Activated CD4-positive, alpha-beta T cell treated with anti-CD3 and anti-CD28 coated beads, Interleukin-2, amount 10 ng/mL, durations not matched to agents 7 days and 5 days (primary cell): ENCODE measurements at places on chromosomes 3 and 15. TPM values are rescaled to one million over a fixed set of nuclear protein-coding genes. Genes with fewer than 3 reads are reported as not detected.

GRCh38 chr15:89138999-89139612 is 50.9 kb downstream of the ABHD2 start:
- H3K36me3 ChIP-seq, result peaks cover 28% of the 10 kb centered on the region
- H3K4me3 ChIP-seq, result no peak overlapping the region
- peaks cover 45% of the 10 kb centered on the region for H3K4me1 ChIP-seq
- H3K27me3 ChIP-seq, result no peaks in the 10 kb centered on the region
- no peak overlapping the region for H3K27ac ChIP-seq

- H3K4me1 ChIP-seq, result no peaks in the 10 kb centered on the region
- no peak for DNase-seq
- no peak overlapping the region for H3K4me3 ChIP-seq
- H3K36me3 ChIP-seq, result peaks cover 1% of the 10 kb centered on the region
- no peak overlapping the region for H3K27ac ChIP-seq
These were observed 584 bp upstream of the XCR1 start for GRCh38 chr3:46027736-46028397.

DNA sequence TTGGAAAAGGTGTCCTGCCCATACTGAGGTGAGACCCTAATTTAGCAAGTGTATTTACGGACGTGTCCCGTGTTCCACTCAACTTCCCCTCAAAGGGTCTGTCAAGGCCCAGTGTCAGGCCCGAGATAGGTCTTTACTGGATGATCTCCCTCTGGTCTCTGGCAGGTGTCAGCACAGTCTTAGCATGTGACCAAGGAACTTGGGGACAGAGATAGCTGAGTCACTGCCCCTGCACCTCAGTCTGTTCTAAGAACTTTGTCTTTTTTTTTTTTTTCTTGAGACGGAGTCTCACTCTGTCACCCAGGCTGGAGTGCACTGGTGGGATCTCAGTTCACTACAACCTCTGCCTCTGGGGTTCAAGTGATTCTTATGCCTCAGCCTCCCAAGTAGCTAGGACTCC is 32.1 kb upstream of the ALPK3 start:
- H3K27ac ChIP-seq, result no peak overlapping the region
- H3K4me1 ChIP-seq, result peaks cover 36% of the 10 kb centered on the region
- no peak overlapping the region for H3K4me3 ChIP-seq
- no peak for DNase-seq
- H3K36me3 ChIP-seq, result peaks cover 57% of the 10 kb centered on the region

DNA sequence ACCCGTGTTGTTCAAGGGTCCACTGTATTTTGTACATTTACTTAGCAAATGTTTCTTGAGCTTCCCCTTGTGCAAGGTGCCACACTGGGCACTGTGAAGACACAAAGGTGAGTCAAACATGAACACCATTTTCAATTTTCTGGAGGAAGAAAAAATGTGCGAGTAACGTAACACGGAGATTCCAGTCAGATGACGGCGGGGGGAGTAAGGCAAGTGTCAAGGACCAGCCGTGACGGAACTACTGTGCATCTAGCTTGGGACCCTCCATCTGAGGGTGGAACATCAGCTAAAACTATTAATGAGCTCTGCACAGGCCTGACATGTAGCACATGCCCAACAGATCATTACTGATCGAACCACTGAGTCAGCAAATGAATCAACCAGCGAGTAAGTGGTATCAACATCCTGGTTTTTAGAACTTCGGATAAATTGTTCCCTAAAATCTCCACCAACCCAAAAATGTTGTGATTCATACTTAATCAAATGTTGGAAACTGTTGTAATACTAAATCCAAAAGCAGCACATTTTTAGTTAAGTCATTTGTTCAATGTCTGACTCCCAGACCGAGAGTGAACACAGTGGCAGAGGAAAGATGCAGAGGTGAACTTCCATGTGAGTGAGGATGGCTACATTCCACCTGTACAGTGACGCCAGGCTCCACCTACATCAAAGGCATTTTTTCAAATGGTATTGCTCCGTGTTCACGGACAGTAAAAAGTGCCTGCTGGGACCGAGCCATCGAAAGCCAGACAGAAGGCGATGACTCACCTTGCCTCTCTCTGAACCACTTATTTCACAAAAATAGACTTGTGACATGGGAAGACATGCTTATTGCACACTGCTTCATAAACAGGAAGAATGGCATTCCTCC is 172.2 kb downstream of the ATP10A start:
- H3K27ac ChIP-seq, result no peak overlapping the region
- no peaks in the 10 kb centered on the region for H3K4me1 ChIP-seq
- peaks cover 58% of the 10 kb centered on the region for H3K36me3 ChIP-seq
- no peak for DNase-seq

GRCh38 chr15:61030451-61030850 is 198.7 kb downstream of the RORA start:
- H3K27ac ChIP-seq, result no peak overlapping the region
- DNase-seq, result no peak
- H3K36me3 ChIP-seq, result no peaks in the 10 kb centered on the region
- no peaks in the 10 kb centered on the region for H3K4me1 ChIP-seq
- H3K27me3 ChIP-seq, result peaks cover 9% of the 10 kb centered on the region
- no peak overlapping the region for H3K4me3 ChIP-seq

GRCh38 chr15:77487469-77487842 is 66.8 kb downstream of the HMG20A start:
- H3K4me3 ChIP-seq, result no peak overlapping the region
- H3K27me3 ChIP-seq, result no peaks in the 10 kb centered on the region
- peaks cover 17% of the 10 kb centered on the region for H3K4me1 ChIP-seq
- no peak overlapping the region for H3K27ac ChIP-seq
- peaks cover 33% of the 10 kb centered on the region for H3K36me3 ChIP-seq

GRCh38 chr3:18284716-18285115 is 140.4 kb downstream of the SATB1 start:
- DNase-seq, result no peak
- no peak overlapping the region for H3K27ac ChIP-seq
- no peaks in the 10 kb centered on the region for H3K4me1 ChIP-seq
- H3K4me3 ChIP-seq, result no peak overlapping the region

GRCh38 chr3:13146643-13147143 is 73.5 kb upstream of the IQSEC1 start:
- no peak overlapping the region for H3K27ac ChIP-seq
- H3K36me3 ChIP-seq, result peaks cover 4% of the 10 kb centered on the region
- no peak overlapping the region for H3K4me3 ChIP-seq
- H3K4me1 ChIP-seq, result peaks cover 12% of the 10 kb centered on the region

DNA sequence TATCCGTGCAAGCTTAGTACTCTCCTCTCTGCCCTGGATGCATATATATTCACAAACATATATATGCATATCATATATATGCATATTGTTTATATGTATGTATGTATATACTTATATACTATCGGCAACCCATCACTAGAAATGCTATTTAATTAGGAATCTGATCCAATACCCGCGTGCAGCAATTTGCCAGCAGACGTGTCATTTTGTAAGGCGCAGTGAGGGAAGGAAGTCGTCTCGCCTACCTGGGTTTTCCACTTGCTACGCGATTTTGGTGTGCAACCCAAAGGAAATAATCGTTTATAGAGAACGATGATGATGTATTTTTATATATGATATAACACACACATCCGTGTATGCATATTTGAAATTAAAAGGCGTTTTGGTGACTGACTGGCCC is 5.6 kb upstream of the FEZF2 start:
- no peaks in the 10 kb centered on the region for H3K4me1 ChIP-seq
- peaks cover 74% of the 10 kb centered on the region for H3K27me3 ChIP-seq
- DNase-seq, result no peak
- no peaks in the 10 kb centered on the region for H3K36me3 ChIP-seq

- H3K36me3 ChIP-seq, result peaks cover 10% of the 10 kb centered on the region
- H3K27me3 ChIP-seq, result no peaks in the 10 kb centered on the region
- H3K4me1 ChIP-seq, result peaks cover 2% of the 10 kb centered on the region
These were observed 41.5 kb downstream of the CP start for GRCh38 chr3:149180057-149180573.

GRCh38 chr15:39896846-39897245 is 23.2 kb downstream of the GPR176 start:
- no peak overlapping the region for H3K4me3 ChIP-seq
- H3K27me3 ChIP-seq, result peaks cover 27% of the 10 kb centered on the region
- no peak overlapping the region for H3K27ac ChIP-seq
- H3K36me3 ChIP-seq, result no peaks in the 10 kb centered on the region
- H3K4me1 ChIP-seq, result no peaks in the 10 kb centered on the region
- DNase-seq, result no peak

DNA sequence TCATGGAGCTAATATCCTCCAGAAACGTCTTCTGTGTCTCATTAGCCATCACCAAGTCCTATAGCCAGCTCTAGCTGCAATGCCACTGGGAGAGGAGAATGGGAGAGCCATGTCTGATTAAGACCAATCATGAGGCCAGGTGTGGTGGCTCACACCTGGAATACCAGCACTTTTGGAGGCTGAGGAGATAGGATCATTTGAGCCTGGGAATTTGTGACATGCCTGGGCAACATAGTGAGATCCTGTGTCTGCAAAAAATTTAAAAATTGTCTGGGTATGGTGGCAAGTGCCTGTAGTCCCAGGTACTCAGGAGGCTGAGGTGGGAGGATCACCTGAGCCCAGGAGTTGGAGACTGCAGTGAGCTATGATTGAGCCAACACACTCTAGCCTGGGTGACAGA is 13.1 kb downstream of the MGLL start:
- H3K36me3 ChIP-seq, result no peaks in the 10 kb centered on the region
- H3K27ac ChIP-seq, result no peak overlapping the region
- H3K4me1 ChIP-seq, result peaks cover 5% of the 10 kb centered on the region
- DNase-seq, result no peak
- H3K27me3 ChIP-seq, result peaks cover 8% of the 10 kb centered on the region

- H3K4me1 ChIP-seq, result peaks cover 26% of the 10 kb centered on the region
- no peak overlapping the region for H3K27ac ChIP-seq
- peaks cover 9% of the 10 kb centered on the region for H3K36me3 ChIP-seq
These were observed 3.9 kb downstream of the POC1A start for GRCh38 chr3:52150357-52150756.

DNA sequence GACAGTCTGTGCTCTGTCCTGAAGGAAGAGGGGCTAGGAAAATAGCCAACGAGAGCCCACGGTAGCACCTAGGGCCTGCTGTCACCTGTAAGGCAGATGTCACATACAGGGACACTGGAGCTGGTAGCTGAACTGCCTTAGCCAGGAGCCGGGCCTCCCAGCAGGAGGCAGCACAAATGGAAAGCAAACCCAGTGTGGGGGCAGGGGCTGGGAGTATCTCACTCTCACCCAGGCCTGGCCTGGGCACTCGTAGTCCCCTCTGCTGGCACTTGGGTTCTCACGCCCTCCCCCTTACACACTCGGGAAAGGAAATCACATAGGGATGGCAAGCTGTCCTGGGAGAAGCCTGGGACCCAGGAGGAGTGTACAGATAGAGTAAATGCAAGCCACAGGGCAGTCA is 173.1 kb upstream of the CHRNA7 start:
- no peak overlapping the region for H3K4me3 ChIP-seq
- no peaks in the 10 kb centered on the region for H3K36me3 ChIP-seq
- no peak for DNase-seq
- H3K27ac ChIP-seq, result no peak overlapping the region
- peaks cover 10% of the 10 kb centered on the region for H3K27me3 ChIP-seq

GRCh38 chr15:29888646-29889045 is 66.4 kb upstream of the TJP1 start:
- no peak for DNase-seq
- H3K36me3 ChIP-seq, result no peaks in the 10 kb centered on the region
- no peaks in the 10 kb centered on the region for H3K4me1 ChIP-seq
- no peak overlapping the region for H3K27ac ChIP-seq

DNA sequence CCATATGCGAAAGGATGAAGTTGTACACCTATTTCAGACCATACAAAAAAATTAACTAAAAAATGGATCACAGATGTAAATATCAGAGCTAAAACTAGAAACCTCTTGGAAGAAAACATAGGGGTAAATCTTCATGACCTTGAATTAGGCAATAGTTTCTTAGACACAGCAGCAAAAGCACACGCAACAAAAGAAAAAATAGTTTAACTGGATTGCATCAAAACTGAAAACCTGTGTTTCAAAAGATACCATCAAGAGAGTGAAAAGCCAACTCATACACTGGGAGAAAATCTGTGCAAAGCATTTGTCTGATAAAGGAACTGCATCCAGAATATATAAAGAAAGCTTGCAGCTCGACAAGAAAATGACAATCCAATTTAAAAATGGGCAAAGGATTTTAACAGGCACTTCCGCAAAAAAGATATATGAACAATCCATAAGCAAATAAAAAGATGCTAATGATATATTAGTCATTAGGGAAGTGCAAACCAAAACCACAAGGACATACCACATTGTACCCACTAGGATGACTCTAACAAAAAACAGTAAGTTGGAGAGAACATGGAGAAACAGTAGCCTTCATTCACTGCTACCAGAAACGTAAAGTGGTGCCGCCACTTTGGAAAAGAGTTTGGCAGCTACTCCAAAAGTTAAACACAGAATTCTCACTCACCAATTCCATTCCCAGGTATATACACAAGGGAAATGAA is 263.1 kb downstream of the ADAMTS17 start:
- no peaks in the 10 kb centered on the region for H3K4me1 ChIP-seq
- H3K36me3 ChIP-seq, result no peaks in the 10 kb centered on the region
- H3K27ac ChIP-seq, result no peak overlapping the region
- DNase-seq, result no peak

GRCh38 chr3:71080517-71081083 is 502.9 kb downstream of the FOXP1 start:
- no peaks in the 10 kb centered on the region for H3K27me3 ChIP-seq
- H3K4me1 ChIP-seq, result peaks cover 78% of the 10 kb centered on the region
- peaks cover 57% of the 10 kb centered on the region for H3K36me3 ChIP-seq
- no peak for DNase-seq

PLD1 gene
- 0.94 TPM for total RNA-seq

HYPK gene
- total RNA-seq, result 15.0 TPM

CHRNA7 gene
- total RNA-seq, result not detected

APPL1 gene
- total RNA-seq, result 33.2 TPM

PTX3 gene
- not detected for total RNA-seq

EPHA6 gene
- not detected for total RNA-seq

CLDN18 gene
- not detected for total RNA-seq

PLCB2 gene
- 195 TPM for total RNA-seq

PTPN9 gene
- total RNA-seq, result 37.0 TPM

GOLGA6D gene
- total RNA-seq, result not detected

OSTN gene
- total RNA-seq, result not detected

C15orf62 gene
- total RNA-seq, result 1.0 TPM

PROS1 gene
- 0.06 TPM for total RNA-seq
